ENCODE measurements at places on chromosomes 13 and 19. TPM values are rescaled to one million over a fixed set of nuclear protein-coding genes. Genes with fewer than 3 reads are reported as not detected.

Gene B3GLCT
- 5.0 TPM for total RNA-seq

Gene KIR3DL1
- total RNA-seq = not detected

Gene CRX
- total RNA-seq = not detected

Gene SELENOV
- not detected for total RNA-seq

Gene IQCN
- total RNA-seq = 6.1 TPM

- DNase-seq = peak; percentile 35
Observed at GRCh38 chr13:113584870-113585671, 518 bp downstream of the TFDP1 start.

DNA sequence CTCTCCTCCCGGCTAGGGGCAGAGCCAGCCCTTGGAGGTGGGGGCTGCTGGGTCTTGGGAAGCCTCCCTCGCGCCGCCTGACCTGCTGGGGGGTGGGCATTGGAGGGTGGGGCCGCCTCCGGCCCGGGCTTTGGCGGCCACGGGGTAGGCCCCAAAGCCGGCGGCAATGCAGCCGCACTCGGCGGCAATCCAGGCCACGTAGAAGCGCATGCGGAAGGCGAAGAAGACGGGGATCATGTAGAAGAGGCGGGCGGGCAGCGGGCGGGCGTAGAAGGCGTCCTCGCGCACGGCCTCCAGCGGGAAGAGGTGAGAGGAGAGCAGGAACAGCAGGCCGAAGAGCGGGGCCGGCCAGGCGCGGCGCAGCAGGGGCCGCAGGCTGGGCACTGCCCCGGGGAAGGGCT is 7.7 kb upstream of the TMC4 start:
- no peak for DNase-seq

DNA sequence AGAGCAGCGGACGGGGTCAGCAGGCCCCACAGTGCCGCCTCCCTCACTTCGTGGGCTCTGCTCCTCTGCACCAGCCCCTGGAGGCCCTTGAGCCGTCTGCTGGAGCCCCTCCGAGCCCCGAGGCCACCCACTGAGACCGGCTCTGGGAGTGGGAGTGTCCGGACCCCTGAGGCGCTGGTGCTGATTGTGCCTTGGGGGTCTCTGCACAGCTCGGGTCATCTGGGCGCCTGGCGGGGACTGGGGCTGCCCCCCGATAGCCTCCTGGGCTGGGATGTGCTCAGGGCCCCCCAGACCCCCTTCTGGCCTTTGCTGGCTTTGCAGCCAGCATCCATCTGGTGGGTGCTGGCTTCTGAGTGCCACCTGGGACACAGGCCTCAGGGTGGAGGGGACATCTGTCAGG is 15.4 kb downstream of the CBARP start:
- DNase-seq = no peak

- DNase-seq = peak; percentile 85
Observed at GRCh38 chr19:7870571-7871436, 3.4 kb downstream of the PRR36 start.

DNA sequence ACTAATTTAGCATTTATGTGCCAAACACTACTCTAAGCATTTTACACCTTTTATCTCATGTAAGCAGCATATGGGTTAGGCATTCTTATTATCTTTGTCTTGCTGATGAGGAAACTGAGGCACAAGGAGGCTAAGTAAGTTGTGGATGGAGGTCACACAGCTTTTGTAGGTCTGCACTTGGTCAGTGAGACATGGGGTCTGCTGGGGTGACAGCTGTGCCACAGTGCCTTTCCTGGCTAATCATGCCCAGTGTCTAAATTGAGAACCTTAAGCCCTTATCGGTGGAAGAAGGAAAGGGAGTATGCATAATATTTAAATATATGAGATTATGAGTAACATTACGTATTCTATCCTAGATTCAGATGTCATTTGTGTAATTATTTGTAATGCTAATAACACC is 226.2 kb downstream of the GGACT start:
- no peak for DNase-seq

- DNase-seq = no peak
Observed at GRCh38 chr13:54029226-54029625, 1000.6 kb downstream of the OLFM4 start.

DNA sequence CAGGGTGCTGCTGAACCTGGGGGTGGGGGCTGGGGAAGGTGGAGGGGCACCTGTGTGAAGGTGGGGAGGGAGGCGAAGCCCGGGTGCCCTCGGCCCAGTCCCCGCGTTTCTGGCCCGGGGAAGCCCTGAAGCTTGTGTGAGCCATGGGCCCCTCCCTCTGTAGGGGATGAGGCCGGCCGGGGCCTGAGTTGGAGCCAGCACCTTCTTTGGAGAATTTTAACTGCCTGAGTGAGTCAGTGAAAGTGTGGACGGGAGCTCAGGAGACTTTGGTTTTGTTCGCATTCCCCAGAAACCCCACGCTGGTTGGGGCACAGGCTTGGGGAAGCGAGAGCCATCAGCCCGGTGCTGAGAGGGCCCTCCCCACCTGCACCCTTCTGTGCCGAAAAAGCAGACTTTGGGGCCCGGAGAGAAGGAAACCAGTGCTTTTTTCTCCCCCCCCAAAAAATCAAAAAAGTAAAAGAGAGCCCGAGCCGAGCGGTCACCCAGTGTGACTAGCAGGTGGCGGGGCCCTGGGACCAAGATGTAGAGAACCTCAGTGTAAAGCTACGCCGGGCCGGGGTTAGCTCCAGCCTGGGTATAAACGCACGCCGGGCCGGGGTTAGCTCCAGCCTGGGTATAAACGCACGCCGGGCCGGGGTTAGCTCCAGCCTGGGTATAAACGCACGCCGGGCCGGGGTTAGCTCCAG is 45.1 kb downstream of the TMEM255B start:
- DNase-seq = no peak

DNA sequence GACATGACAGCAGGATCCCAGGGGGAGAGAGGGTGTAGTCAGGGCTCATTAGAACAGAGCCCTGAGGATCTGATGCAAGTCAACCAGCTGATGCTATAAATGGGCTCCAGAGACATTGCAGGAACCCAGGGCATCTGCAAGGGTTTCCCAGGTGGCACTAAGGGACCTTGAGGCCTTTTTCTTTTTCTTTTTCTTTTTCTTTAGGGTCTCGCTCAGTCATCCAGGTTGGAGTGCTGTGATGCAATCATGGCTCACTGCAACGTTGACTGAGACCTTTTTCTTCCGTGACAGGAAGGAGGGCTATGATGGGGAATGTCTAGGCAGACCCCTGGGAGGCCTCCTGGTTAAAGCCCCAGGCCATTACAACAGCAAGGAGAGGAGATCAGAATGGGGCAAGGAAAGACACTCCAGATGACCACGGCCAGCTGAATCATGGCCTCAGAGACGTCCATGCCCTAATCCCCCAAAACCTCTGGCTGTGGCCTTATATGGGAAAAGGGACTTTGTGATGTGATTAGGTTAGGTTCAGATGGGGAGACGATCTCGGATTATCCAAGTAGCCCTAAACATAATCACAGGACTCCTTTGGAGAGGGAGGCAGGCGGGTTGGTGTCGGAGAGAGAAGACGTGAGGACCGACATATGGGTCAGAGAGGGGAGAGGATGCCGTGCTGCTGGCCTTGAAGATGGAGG is 4.5 kb upstream of the FCGRT start:
- DNase-seq = no peak

- DNase-seq = peak; percentile 86
Observed at GRCh38 chr19:38869836-38870607, 8.1 kb downstream of the RINL start.

All from left colon (tissue), 2 donors.